ENCODE measurements at places on chromosomes 5 and 9.

DNA sequence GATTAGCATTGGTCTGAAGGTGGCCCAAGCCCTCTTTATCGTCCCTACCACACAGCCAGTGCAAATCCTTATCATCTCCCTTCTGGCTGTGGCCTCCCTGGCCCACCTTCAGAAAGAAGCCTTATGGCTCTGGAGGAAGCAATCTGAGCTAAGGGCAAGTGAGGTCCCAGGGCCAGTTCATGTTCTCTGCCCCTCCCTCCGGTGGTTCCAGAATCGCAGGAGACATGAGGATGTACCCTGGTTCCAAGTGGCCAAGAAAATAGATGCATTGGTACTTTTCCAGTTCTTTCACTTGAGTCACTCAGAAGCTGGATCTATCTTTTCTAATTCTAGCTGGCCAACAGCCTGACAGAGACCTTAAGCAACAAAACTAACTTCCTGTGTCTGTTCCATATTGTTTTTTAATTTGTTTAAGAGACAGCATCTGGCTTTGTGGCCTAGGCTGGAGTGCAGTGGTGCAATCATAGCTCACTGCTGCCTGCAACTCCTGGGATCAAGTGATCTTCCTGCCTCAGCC lies 60.7 kb downstream of the LHFPL2 start:
- no peak for DNase-seq

DNA sequence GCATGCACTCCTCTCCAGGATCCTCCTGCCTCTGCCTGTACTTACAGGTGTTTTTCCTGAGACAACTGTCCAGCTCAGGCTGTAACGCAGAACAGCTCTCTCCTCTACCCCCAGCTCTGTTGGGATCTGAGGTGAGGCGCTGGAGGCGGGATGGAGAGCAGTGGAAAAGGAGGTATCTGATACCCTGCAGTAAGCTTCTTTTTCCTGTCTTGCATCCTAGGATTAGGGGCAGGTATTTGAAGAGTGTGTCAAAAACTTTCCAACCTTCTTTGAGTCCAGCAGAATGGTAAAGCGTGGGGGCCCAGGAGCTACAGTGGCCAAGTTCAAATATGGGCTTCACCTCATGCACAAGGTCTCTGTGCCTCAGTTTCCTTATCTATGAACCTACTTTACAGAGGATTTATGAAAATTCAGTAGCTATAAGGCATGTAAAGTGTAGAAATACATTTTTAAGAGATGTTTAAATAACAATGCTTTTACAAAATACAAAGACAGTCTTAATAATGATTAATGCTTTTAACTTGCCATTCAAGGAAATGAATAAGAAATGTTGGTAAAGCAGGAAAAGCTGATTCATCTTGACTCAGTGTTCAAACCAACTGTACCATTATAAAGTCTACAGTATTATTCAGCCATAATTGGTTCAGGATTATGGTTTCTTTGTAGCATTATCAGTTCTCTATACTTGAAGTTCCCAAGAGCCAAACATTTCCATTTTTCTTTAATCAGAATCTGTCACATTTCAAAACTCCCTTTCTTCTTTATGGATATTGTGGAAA lies 26.1 kb downstream of the MAP1B start:
- DNase-seq = no peak

GRCh38 chr9:28758341-28758740 lies 1185.1 kb upstream of the C9orf72 start:
- no peak for DNase-seq

- no peak for DNase-seq
Measured at GRCh38 chr9:132005899-132006298, 73.8 kb downstream of the MED27 start.

- DNase-seq = no peak
Measured at GRCh38 chr5:107496466-107496865, 174.3 kb downstream of the EFNA5 start.

GRCh38 chr9:135701959-135702721 lies at the start of gene KCNT1:
TSS of gene KCNT1 (plus strand) at chr9:135702185. CDS start at chr9:135702259, 74 bp downstream.
- DNase-seq = peak; percentile 19
